Stimulated activated naive B cell treated with anti-CD40 and anti-IgM and Interleukin-4, amounts not matched to agents 10 μg/mL and 1 μg/mL and 100 μg/mL, for 72 hours (primary cell): ENCODE measurements at places on chromosomes 2 and 18.
A peak's percentile ranks its signal among the peaks of the same experiment; 100 is the strongest.

DNA sequence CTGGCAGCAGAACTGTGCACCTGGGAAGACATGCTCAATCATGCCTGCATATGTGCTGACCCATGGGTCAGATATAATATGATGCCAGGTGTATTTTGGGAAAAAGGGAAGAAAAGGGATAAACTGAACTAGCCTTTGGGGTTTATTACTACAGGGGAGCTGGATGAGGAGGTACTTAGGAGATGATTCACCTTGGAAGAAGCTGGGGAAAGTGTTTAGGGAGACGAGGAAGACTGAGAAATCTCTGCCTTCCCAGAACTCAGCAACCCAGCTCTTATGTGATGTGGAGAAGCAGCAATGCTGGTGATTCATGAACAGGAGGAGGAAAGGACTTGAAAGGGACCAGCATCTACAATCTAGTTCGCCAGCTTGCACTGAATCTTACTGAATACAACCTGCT, 110.2 kb downstream of the BARD1 start:
- DNase-seq: no peak

DNA sequence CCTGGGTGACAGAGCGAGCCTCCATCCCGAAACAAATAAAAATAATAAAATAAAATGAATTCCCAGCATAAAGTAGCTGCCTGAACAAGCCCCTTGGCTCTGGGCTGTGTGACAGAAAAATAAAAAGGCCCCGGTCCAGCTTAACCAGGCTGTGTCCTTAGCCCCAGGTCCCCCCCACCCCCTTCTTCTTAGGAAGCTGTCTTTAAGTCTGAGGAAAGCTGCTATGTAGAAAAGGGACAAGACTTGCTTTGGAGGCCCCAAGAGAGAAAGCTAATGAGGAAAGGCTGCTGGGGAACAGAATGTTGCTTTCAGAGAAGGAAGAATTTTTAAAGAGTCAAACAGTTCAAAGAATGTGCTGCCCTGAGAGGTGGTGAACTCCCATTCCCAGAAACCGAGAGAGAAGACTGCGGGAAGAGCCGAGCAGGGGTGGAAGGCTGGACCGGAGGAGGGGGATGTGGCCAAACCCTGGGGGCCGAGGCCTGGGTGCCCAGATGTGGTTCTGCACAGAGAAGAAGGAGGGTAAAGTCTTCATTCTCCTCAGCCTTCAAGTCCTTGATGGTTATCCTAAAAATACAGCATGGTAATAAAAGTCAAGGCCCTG, 61.9 kb downstream of the CENPO start:
- DNase-seq: no peak

DNA sequence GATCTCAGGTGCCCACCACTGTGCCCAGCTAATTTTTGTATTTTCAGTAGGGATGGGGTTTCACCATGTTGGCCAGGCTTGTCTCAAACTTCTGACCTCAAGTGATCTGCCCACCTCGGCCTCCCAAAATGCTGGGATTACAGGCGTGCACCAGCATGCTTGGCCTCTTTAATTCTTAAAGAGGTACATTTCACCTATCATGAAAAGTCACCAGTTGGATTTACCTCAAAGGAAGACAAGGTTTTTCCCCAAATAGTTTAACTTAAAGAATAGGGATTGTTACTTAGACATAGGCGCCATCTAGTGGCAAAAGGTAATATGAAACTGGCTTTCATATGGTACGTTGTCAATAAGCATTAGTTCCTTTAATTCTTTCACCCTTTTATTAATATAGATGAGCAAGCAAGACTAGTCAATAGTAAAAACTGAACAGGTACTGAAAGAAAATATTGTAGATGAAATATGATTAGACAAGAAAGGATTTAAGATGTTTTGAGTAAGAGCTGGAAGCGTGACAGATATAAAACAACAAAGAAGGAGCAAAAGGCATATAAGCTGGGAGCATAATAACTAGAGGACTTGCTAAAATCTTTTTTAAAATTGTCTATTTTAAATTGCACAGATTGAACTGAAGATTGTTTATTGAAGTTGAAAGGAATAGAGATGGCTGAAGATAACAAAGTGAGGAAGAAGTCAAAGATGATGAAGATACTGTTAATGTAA, 35.0 kb upstream of the PSMD14 start:
- no peak for DNase-seq

GRCh38 chr2:228860601-228861285, 410.3 kb downstream of the PID1 start:
- no peak for DNase-seq

- DNase-seq: no peak
Measured at GRCh38 chr2:72204156-72204785, 56.6 kb upstream of the CYP26B1 start.

- DNase-seq: no peak
Measured at GRCh38 chr2:198628596-198628995, 824.2 kb downstream of the PLCL1 start.

GRCh38 chr2:213166109-213166508, 14.7 kb upstream of the IKZF2 start:
- DNase-seq: no peak

GRCh38 chr2:42801381-42801780, 9.0 kb upstream of the HAAO start:
- no peak for DNase-seq

DNA sequence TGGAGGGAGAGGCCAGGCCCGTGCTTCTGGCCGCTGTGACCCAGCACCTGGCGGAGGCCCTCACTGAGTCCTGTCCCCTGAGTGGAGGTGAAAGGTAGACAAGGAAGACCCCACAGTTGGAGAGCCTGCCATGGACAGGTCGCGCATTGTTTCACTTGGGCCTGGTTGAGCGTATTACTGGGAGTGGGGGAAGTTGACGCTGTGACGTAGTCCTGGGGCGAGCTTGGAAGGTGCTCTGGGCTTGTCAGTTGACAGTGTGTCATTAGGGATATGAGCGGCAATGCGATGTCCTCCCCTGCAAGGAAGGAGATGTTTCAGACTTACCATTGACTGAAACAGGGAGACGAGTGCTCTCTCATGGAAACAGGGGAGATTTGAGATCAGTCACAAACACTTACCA, 127.1 kb downstream of the SH3RF3 start:
- no peak for DNase-seq

DNA sequence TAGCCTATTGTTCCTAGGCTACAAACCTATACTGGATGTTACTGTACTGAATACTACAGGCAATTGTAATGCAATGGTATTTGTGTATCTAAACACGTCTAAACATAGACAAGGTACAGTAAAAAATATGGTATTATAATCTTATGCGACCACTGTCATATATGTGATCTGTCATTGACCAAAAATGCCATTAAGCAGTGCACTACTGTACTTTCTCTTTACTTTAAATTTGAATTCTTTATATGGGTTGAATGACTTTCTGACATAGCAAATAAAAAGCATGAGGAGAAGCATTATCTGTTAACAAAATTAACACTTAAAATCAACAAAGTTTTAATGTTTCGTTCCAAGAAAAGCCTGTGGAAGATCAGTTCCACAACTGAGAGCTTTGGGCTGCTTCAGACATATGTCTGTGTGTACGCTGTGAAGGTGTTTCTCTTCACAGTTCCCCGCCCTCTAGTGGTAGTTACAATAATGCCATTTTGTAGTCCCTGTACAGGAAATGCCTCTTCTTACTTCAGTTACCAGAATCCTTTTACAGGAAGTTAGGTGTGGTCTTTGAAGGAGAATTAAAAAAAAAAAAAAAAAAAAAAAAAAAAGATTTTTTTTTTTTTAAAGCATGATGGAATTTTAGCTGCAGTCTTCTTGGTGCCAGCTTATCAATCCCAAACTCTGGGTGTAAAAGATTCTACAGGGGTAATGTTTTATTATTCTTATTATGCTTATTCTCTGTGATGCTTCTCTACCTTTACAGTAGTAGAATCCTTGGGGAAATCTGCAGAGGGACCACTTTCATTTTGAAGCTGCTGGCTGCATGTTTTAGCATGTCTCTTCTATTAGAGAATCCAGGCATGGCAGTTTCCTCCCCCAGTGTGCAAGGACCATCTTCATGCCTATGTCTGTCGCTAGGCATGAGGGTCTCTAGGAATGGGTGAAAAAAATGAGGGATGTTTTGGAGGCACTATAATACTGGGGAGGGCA, 54.5 kb downstream of the SCN2A start:
- peak; percentile 55 for DNase-seq

GRCh38 chr18:44135741-44136140, 544.9 kb upstream of the SETBP1 start:
- DNase-seq: no peak

GRCh38 chr18:12838178-12838634, 45.8 kb downstream of the PTPN2 start:
- DNase-seq: no peak

GRCh38 chr2:58336416-58336815, 95.3 kb upstream of the FANCL start:
- DNase-seq: no peak

GRCh38 chr2:154173164-154173563, 301.4 kb downstream of the GALNT13 start:
- DNase-seq: no peak

DNA sequence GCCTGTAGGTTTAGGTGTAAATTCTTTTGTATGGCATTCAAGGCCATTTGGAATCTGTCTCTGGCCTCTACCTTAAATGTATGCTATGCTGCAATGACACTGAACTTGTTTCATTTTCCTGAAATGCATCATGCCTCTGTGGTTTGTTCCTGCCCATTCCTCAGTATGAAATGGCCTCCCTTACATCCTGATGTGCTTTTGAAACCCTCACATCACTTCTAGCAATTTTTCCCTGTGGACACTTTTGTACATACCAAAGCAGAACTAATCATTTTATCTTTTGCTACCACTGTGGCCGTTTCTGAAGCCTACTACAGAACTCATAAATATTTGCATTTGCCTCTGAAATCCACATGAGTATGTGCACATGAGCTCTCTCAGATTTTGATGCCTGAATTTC, 557.2 kb downstream of the ERBB4 start:
- DNase-seq: no peak

DNA sequence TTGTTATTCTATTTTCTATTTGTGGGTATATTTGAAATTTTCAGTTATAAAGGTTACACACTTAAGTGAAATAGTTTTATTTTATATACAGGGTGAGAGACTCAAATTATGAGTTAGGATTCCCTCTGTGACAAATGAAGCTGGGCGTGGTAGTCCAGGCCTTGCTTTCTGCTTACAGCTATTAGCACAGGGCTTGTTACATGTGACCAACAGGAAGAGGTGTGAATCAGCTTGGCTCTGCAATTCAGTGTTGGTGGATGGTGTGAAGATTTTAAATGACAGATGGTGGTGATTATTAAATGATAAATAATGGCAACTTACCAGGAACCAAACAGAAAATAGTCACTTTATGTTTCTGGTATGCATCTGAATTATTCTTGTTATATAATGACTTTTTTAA, 64.4 kb upstream of the NOSTRIN start:
- DNase-seq: no peak

GRCh38 chr2:162126111-162126519, 25.9 kb downstream of the GCG start:
- DNase-seq: peak; percentile 41

DNA sequence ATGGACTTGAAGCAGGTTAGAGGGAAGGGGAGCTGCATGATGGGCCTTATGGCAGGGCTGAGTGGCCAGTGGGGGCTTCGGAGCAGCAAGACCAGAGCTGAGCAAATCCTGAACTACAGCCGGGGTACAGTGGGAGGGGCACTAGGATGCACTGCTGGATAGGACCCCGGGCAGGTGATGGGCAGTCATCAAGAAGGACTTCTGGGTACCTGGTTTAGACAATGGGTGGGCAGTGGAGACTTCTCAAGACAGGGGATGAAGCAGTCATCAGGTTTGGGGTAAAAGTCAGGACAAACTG, 507.4 kb upstream of the MYT1L start:
- no peak for DNase-seq

DNA sequence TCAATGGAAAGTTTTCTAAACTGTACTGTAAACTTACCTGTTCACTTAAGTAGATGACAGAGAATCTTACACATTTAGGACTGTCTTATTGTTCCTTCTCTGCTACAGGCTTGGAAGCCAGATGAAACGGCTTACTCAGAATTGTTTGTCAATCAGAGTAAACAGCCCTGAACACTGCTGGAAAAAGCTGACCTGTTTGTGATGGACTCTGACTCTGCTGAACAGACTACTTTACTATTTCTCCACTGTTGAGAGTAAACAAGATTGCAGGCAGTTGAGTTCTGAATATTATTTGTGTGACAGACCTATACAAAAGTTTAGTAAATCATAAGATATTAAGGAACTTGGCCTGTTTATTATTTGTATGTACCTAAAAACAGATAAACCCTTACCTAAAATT, 99.0 kb downstream of the NOL10 start:
- no peak for DNase-seq

GRCh38 chr2:142142595-142142994, 11.8 kb upstream of the LRP1B start:
- no peak for DNase-seq

DNA sequence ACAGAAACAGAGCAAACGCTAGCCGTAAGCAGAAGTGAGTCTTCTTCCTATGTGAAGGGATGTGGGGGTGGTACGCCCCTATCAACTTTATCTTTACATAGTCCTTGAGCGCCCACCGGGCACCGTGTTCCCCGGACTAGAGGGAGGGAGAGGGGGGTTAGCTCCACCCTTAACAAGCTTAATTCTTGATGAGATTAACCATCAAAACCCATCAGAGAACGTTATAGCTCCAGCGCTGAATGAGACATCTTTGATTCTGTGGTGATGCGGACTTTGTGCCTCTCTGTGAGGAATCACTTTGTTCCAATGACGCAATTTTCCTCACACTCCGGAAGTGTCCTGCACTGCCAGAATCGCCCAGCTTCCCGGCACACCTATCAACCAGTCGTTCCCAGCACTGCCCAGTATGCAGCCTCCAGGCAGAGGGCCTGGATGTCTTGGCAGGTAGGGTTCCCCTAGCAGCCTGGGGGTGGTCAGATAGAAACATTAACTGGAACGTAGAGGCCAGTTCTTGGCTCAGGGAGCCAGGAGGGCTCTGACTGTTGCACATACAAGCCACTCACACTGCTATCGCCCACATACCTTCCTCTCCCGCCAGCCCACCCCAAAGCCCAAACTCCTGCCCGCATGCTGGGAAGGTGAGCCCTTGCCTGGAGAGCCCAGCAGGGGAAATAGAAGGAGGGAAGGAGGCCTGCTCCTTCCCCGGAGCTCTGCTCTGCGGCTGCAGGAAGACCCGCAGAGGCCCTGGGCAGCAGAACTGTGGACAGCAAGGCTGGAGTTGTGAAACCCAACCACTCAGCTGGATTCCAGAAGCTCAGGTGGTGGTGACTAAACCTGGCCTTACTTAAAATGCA, 1.9 kb upstream of the ODC1 start:
- no peak for DNase-seq

GRCh38 chr2:204072443-204073324, 136.1 kb downstream of the ICOS start:
- no peak for DNase-seq

- DNase-seq: no peak
Measured at GRCh38 chr2:219279916-219280516, 850 bp downstream of the DNAJB2 start.

DNA sequence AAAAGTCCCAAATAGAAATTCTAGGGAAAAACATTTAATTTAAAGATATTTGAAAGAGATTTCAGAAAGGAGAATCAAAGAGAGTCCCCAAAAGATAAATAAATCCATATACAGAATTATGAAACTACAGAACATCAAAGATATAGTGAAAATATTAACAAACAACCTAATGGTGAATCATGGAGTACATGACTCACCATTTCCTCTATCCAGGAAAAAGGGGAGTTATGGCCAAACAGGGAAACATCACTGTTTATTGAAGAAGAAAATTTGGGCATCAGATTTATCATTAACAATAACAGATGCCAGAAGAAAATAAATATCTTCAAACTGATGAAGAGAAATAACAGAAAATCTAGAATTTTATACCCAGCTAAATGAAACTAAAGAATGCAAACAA, 448.3 kb downstream of the CDH2 start:
- DNase-seq: no peak
